ENCODE measurements at places on chromosomes 11 and 22.
A peak's percentile ranks its signal among the peaks of the same experiment; 100 is the strongest.

- no peak for DNase-seq
These were observed 171.2 kb downstream of the OPCML start for GRCh38 chr11:133360860-133361688.

DNA sequence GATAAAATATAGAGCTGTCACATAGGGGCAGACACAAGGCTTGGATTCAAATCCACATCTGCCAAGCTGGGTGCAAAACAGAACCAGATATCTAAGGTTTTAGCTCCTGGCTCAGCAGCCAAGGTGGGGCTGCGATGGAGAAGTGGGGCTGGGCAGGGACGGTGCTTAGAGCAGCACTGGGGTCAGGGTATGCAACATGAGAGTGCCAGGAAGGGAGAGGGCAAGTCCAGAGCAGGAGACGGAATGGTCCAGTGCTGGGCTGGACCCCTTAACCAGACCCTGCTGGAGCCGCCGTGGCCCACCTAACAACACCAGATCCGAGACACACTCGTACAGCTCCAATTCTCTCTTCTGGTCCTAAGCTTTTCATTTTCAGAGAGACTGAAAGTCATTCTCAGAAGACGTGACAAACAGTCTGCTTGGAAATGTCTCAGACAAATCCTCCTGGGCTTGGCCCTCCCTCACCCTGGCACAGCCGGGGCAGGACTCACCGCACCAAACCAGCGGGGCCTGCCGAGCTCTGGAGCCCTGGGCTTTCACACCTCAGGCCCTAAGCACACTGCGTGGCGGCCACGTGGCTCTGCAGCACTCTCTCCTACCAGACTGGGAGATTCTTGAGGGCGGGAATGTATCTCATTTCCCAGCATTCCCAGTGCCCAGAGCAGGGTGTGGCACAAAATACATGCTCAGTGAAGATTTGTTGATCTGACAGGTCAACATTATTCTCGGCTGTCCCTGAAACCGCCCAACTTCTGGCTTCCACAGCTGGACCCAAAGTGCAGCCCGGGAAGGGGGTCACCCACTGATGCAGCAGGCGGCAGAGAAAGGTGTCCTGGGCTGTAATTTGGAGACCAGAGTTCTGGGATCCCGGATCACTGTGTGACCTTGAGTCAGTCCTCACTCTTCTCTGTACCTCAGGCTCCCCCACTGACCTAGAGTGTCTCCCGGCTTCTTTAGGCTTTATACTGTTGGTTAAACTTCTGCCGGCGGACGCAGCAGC lies 11.6 kb downstream of the LRRC32 start:
- DNase-seq, result no peak

- no peak for DNase-seq
These were observed 12.2 kb downstream of the BDNF start for GRCh38 chr11:27688076-27688475.

DNA sequence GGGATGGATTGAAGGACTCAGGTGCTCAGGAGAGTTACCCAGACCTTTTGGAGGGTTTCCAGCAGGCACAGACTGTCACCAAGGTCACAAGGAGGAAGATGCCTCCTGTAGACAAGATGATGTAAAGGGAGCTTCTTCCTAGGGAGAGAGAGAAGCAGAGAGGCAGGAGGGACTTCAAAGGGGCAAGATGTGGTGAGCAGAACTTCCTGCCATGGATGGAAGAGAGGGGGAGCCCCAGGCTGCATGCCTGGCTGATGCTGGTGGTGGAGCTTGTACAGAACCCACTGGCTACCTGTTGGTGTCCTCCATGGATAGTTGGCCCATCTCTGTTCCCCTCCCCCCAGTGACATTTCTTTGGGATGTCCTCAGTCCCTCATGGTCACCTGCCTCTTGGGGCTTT lies 4.2 kb downstream of the HEPN1 start:
- no peak for DNase-seq

GRCh38 chr11:126336138-126336541 lies 19.3 kb upstream of the ST3GAL4 start:
- no peak for DNase-seq

- DNase-seq, result no peak
These were observed 41.3 kb downstream of the POU2F3 start for GRCh38 chr11:120281143-120281795.

- DNase-seq, result no peak
These were observed 895 bp downstream of the KLHDC7B start for GRCh38 chr22:50546326-50547262.

GRCh38 chr22:46788441-46789172 lies 26.2 kb downstream of the TBC1D22A start:
- no peak for DNase-seq

- no peak for DNase-seq
These were observed 747.0 kb upstream of the LUZP2 start for GRCh38 chr11:23749762-23750430.

DNA sequence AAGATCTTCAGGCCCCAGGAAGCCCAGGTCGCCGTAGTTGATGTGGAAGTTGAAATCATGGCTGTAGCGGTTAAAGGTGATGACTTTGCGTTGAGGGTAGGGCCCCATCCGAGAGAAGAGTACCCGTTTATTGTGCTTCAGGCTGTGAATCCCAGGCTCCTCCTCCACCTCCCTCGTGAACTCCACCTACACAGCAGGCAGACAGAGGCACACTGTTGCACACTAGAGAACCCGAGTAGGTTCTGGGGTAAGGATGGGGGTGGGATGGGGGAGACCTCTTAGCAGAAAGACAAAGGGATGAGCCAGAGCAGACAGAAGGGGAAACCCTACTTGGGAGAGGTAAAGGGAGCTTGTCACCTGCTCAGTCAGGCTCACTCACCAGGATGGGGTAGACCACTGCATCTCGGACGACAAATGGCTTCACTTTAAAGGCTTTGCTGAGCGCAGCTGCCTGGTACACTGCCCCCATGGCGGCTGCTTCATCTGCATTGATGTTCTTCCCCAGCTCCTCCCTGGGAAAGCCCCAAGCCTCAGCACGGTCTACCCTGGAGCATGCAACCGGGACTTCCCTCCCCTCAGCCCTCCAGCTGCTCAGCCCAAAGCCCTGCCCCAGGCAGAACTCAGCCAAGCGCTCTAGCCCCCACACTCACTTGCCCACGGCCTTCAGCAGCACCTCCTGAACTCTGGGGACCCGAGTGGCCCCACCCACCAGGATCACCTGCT lies 5.4 kb downstream of the HYOU1 start:
- no peak for DNase-seq

GRCh38 chr11:45048870-45049691 lies 97.4 kb upstream of the PRDM11 start:
- no peak for DNase-seq

GRCh38 chr11:27058456-27058855 lies 17.8 kb downstream of the BBOX1 start:
- DNase-seq, result no peak

GRCh38 chr22:18109410-18110193 lies 1.0 kb upstream of the TUBA8 start:
- DNase-seq, result no peak

DNA sequence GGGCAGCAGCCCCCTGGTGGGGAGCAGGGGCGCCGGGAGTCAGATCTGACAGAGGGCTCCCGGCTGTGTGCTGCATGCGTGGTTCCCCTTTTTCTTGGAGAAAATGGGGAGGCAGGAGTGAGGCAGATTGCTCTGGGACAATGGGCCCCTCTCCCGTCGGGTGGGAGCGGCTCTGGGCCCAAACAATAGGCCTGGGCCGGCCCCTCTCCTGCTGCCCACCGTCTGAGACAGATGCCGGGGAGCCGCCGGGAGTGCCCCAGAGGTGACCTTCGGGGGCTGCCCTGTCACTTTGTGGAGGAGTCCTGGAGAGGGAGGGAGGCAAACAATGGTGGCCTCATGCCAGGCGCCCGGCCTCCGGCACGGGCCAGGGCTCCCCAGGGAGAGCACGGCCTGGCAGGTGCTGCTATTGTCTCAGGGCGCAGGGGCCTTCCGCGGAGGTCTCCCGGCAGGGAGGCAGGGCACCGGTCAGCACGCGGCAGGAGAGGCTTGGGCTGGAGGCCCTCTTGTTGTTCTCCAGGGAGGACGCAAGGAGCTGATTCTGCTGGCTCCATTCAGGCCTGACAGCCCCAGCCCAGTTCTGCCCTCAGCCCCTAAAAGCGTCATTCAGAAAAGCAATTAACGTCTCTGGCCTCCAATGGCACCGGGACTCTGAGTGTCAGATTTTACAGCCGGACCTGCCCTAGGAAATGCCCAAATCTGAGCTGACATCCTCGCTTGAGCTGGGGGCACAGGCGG lies 44.8 kb downstream of the SMIM38 start:
- DNase-seq, result no peak

DNA sequence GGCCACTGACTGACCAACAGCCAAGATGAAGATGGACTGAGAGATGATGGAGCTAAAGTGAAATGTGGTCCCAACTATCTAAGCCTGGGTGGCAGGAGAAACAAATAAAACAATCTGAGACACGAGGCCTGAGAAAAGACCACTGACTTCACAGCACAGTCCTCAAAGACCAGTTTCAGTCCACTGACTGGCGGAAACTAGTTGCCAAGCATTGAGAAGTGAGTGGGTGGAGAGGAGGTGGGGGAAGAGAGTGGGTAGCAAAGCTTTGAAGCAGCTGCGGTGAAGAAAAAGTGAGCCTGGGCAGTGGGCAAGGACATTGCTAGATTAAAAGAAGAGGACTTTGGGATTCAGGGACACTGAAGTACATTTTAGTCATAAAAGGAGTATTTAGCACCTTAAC lies 1.9 kb downstream of the MS4A1 start:
- no peak for DNase-seq

DNA sequence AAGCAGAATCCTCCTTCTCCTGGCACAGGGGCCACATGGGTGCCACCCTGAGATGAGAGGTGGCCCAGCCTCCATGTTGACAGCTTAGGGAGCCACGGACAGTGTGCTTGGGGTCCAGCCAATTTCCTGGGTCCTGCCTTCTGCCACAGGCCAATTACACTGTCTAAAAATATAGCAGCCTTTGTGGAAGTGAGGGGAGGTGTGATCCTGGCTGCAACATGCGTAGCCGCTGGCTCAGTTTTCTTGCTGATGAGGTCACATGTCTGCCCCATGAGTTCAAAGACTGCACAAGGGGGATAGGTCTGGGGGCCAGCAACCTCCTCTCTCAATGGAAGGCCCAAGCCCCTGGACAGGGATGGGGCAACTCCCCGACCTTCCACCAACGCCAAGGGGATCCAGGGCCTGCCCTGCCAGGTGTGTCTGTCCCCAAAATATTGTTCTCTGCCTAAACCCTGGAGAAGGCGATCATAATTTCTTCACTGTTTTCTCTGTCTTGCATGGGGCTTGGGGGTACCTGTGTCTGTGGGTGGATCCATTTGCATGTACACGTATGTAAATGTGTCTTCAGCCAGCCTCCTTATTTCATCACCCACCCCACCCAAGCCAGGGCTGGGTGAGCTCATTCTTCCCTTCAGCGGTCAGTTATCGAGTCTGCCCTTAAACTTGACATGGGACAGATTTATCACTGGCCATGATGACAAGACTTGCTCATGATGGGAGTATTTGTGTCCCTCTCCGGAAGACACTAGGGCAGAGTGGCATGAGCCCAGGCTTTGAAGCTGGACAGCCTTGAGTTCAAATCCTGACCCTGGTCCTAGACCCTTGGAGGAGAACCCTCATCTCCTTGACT lies 59.4 kb downstream of the OTOG start:
- no peak for DNase-seq

GRCh38 chr11:64998141-64998540 lies 1.4 kb upstream of the BATF2 start:
- DNase-seq, result no peak

GRCh38 chr22:27075891-27076290 lies 418.5 kb downstream of the MIAT start:
- no peak for DNase-seq

GRCh38 chr11:120020981-120021380 lies 116.9 kb downstream of the TRIM29 start:
- DNase-seq, result no peak

GRCh38 chr22:49967706-49968208 lies 7.2 kb downstream of the PIM3 start:
- DNase-seq, result no peak

GRCh38 chr11:35387111-35387982 lies 32.0 kb downstream of the SLC1A2 start:
- DNase-seq, result no peak

GRCh38 chr11:113951537-113951936 lies 23.4 kb upstream of the HTR3A start:
- DNase-seq, result no peak

DNA sequence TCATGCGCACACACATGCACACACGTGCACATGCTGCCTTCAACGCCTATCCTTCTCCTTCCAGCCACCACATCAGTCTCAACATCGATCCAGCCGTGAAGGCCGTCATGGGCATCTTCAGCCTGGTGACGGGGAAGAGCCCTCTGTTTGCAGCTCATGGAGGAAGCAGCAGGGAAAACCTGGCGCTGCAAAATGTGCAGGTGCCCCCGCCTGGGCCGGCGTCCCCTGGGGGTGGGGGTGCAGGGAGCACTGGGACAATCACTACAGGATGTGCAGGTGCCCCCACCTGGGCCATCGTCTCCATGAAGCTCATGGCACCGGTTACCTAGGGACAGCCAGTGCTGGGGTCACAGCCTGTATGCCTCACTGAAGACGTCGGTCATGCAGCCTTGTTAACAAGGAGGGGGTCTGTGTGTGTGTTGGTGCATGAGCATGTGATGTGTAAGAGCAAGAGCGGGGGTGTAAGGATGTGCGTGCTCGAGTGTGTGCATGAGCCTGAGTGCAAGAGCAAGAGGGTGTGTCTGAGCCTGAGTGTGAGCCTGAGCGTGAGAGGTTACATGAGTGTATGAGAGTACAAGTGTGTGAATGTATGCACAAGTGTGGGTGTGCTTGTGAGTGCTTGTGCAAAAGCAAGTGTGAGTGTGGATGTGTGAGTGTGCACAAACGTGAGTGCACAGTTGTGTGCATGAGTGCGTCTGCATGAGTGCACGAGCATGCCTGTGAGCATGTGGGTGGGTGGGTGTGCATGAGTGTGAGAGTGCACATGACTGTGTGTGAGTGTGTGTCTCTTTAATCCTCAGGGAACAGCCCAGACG lies 31.5 kb downstream of the NADSYN1 start:
- no peak for DNase-seq

- no peak for DNase-seq
These were observed 197.2 kb upstream of the PITPNB start for GRCh38 chr22:28116219-28116673.

DNA sequence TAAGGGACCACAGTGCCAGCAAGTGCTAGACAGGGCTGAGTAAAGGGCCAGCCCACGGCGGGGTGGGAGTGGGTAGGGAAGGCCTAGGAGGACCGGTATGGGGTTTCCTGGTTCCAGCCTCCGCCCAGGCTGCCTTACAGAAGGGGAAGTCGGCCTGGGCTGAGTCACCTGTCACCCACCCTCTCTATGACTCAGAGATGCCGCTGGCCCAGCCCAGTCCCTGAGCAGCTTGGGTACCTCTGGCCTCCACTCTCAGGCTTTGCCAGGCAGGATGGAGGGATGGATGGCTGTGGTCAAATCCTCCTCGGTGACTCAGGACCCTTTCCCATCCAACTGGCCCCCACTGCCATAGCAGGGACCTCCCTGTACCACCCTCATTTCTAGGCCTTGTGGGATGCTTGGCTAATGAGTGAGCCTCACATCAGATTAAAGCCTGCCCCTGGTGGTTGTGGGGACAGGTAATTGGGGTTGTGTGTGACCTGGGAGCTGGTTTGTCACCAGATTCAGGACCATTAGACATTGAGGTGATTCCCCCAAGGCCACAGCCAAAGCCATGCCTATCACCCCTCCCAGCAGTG lies 13.9 kb downstream of the SLC35E4 start:
- peak; percentile 88 for DNase-seq

Measured in stimulated activated CD4-positive, alpha-beta T cell treated with anti-CD3 and anti-CD28 coated beads, Interleukin-2, amount 100 ng/mL, for 4 hours (primary cell).